Left cardiac atrium (tissue), 4 donors: ENCODE measurements at places on chromosomes 6 and 20.

DNA sequence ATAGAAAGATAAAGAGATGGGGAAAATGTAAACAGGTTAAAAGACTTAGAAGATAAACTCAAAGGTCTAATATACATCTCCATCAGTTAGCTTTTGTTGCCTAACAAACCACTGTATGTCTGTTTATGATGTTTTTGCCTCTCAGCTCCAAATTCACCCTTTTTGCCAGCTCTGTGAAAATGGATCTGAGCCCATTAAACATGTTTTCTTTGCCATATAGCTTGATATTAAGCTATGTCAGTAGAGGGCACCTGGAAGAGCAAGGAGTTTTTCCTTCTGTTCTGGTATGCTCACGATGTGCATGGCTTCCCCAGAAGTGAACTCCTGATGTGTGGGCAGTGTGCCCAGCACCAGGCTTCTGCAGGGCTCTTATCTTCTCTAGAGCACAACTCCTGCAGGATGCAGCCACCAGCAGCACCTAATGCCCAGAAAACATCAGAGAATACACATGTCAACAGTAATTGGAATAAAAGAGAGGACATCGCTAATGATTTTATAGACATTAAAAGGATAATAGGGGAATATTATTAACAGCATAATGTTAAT is 14.6 kb upstream of the SNX9 start:
- no peak for DNase-seq

GRCh38 chr20:25125636-25126035 is 43.7 kb upstream of the VSX1 start:
- DNase-seq, result no peak

- no peak for DNase-seq
These were observed 5.1 kb downstream of the PRND start for GRCh38 chr20:4726710-4727397.

- DNase-seq, result no peak
These were observed 43.9 kb downstream of the PIGU start for GRCh38 chr20:34632870-34633452.

DNA sequence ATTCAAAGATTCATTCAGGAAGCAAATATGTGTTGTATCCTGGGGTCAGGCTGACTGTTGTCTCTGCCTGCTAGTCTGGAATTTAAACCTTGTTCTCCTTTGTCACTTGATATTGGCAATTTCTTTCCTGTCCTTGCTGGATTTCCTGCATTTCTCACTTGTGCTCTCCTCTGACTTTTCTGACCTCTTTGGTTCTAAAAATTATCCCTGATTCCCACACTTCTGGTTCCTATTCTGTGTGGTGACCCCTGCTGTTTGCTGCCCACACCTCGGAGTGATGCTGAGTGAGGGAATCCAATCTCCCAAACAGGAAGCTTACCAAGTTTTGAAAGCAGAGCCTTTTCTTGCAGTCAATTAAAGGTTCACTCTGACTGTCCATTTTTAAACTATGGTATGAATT is 345.3 kb downstream of the CDKAL1 start:
- no peak for DNase-seq

DNA sequence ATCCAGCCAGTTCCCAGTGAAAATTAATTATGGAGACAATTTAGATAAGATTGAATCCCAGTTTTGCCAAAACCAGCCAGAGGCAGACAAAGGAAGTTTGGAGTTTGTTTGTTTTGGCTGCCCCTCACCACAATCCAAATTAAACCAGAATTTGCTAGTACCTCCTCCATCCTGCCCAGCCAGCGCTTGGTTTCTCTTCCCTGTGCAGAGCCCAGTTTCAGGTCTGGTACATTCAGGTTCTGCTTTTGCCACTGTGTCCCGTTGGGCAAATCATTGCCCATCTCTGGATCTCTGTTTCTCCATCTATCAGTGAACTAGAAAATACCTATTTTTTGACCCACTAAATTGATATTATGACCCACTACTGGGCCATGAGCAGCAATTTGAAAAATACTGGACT is 26.4 kb downstream of the FOXP4 start:
- DNase-seq, result no peak

DNA sequence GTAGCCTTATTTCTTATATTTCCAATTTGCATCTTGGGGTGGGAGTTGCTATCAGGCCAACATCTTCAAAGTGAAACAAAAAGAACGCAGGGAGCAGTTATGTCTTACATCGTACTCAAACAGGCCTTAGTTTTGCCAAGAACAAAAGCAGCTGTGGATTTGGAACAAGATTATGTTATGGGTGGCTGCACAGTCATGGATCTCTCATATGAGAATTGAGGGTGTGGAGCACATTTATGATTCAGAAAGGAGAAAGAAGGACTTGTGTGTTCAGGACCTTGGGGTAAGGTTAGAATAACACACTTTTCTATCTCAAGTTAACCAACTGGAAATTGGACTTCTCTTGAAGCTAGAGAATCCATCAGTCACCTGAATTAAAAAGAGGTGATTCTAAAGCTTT is 259.9 kb downstream of the FOXA2 start:
- no peak for DNase-seq

- no peak for DNase-seq
These were observed 6.3 kb upstream of the FOXF2 start for GRCh38 chr6:1382883-1383728.

DNA sequence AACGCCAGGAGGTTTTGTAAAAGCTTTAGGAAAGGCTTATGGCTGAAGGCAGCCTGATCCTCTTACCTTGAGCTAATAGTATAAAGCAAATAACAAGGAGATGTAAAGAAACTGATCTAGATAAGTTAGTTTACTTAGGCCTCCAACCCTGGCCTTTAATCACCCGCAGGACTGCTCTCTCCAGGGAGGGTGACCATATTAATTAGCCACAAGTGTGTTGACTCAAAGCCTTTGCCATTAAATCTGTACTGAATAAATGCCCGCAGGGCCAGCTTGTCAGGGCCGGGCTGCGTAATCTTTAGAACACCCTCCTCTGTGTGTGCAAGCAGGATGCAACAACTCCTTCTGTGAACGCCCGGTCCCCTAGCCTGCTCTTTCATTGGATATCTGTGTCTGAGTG is 6.1 kb upstream of the PRSS16 start:
- DNase-seq, result no peak

DNA sequence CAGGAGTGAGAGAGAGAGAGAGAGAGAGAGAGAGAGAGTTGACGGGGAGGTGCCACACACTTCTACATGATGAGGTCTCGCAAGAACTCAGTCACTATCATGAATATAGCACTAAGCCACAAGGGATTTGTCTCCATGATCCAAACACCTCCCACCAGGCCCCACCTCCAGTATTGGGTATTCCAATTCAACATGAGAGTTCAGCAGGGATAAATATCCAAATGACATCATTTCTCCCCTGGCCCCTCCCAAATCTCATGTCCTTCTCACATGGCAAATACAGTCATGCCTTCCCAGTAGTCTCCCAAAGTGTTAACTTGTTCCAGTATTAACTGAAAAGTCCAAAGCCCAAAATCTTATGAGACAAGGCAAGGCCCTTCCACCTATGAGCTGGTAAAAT is 330.7 kb downstream of the CDH26 start:
- DNase-seq, result no peak

- DNase-seq, result no peak
These were observed 72.6 kb downstream of the SHPRH start for GRCh38 chr6:145891565-145891964.

- no peak for DNase-seq
These were observed 116.5 kb downstream of the CLIC5 start for GRCh38 chr6:45898941-45899682.

- no peak for DNase-seq
These were observed 129.7 kb upstream of the SLC22A16 start for GRCh38 chr6:110606151-110606550.

DNA sequence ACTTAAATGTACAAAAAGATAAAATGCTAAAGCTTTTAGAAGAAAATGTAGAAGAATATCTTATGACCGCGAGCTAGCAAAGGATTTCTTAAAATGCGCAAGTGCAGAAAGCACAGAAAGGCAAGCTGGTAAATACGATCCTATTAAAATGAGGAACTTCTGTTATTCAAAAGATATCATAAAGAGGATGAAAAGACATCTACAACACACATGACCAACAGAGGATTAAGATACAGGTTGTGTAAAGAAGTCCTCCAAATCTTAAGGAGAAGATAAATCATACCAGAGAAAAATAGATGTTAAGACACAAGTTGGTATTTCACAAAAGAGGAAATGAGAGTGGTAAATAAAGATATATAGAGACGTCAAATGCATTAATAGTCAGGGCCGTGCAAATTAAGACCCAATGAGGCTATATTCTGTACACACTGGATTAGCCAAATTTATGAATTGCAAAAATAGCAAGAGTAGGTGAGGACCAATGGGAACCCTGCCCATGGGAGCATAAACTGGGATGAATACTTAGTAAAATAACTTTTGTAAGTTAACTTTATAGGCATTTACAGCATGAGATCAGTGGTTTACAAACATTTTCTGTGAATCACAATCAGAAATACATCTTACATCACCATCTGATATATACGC is 23.0 kb downstream of the APCDD1L start:
- no peak for DNase-seq

GRCh38 chr6:89927791-89928550 is 33.7 kb downstream of the GJA10 start:
- no peak for DNase-seq

GRCh38 chr20:52896348-52896747 is 75.8 kb upstream of the TSHZ2 start:
- DNase-seq, result no peak

GRCh38 chr6:101806241-101806640 is 412.7 kb downstream of the GRIK2 start:
- no peak for DNase-seq
